ENCODE measurements at places on chromosomes 1 and 21. TPM values are rescaled to one million over a fixed set of nuclear protein-coding genes. Genes with fewer than 3 reads are reported as not detected.

The ARTN gene
- total RNA-seq: not detected

The CTSE gene
- total RNA-seq: not detected

The ZNF683 gene
- total RNA-seq: not detected

The EXO1 gene
- total RNA-seq: 1.7 TPM

The CELA3B gene
- 0.09 TPM for total RNA-seq

The PCNX2 gene
- total RNA-seq: 0.26 TPM

The AXDND1 gene
- total RNA-seq: 0.17 TPM

The MANEAL gene
- 0.54 TPM for total RNA-seq

The INAVA gene
- not detected for total RNA-seq

The BRINP3 gene
- not detected for total RNA-seq

The GSTM1 gene
- 2.9 TPM for total RNA-seq

The TINAGL1 gene
- total RNA-seq: 315 TPM

The CSMD2 gene
- total RNA-seq: under 0.01 TPM

The S100A7 gene
- total RNA-seq: not detected

The IL19 gene
- not detected for total RNA-seq

The LCE1D gene
- total RNA-seq: not detected

The HORMAD1 gene
- total RNA-seq: 0.11 TPM

The RYR2 gene
- total RNA-seq: 0.22 TPM

The NGF gene
- 0.43 TPM for total RNA-seq

The LCE1E gene
- not detected for total RNA-seq

The CD48 gene
- total RNA-seq: not detected

The GJA5 gene
- 0.09 TPM for total RNA-seq

The FHAD1 gene
- total RNA-seq: not detected

The CELA3A gene
- not detected for total RNA-seq

The GPR52 gene
- total RNA-seq: 0.43 TPM

The RHOU gene
- 33.5 TPM for total RNA-seq

The KPRP gene
- not detected for total RNA-seq

The SLC26A9 gene
- total RNA-seq: not detected

The USP33 gene
- total RNA-seq: 98.8 TPM

The MAP3K21 gene
- 0.54 TPM for total RNA-seq

The SORT1 gene
- 10.3 TPM for total RNA-seq

The HSPB7 gene
- total RNA-seq: not detected

The ANGPTL7 gene
- not detected for total RNA-seq

Measured in dermis lymphatic vessel endothelial cell (primary cell).